ENCODE measurements at places on chromosomes 7 and 10.
A peak's percentile ranks its signal among the peaks of the same experiment; 100 is the strongest.

DNA sequence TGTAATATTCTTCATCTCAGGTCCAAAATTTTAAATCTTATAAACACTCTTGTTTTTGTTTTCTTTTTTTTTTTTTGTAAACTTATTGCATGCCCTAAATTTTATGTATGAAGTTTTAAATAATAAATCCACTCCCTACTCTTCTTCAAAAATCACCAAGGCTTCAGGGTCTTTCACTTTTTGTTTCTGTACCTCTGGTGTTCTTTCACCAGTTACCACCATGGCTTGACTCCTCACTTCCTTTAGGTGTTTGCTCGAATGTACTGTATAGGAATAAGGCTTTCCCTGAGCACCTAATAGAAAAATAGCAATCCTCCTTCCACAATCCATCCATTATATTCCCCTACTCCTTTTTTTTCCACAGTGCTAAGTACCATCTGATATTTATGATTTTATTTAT, 962.8 kb upstream of the POT1 start:
- no peak for DNase-seq

GRCh38 chr7:101537205-101537604, 91.9 kb downstream of the MYL10 start:
- no peak for DNase-seq

DNA sequence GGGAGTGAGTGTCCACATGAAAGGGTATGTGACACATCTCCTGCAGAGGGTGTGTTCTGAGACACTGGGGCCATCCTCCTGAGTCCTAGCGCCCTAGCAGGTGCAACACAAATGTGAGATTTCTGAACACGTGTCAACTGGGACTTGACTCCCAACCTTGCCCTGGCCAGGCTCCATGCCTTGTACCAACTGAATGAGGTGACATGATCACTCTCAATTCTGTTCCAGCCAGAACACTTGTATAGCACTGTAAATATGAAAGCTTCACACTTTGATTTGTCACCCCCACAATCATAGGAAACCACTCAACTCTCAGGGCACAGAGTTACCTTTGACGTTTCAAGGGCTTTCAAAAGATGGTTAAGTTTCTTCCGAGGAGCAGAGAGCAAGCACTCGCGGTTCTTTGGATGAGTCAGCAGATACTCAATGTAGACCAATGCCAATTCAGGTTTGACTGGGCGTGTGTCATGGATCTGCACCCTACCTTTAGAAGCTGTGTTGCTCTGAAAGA, 48.6 kb downstream of the NCAPG2 start:
- no peak for DNase-seq

DNA sequence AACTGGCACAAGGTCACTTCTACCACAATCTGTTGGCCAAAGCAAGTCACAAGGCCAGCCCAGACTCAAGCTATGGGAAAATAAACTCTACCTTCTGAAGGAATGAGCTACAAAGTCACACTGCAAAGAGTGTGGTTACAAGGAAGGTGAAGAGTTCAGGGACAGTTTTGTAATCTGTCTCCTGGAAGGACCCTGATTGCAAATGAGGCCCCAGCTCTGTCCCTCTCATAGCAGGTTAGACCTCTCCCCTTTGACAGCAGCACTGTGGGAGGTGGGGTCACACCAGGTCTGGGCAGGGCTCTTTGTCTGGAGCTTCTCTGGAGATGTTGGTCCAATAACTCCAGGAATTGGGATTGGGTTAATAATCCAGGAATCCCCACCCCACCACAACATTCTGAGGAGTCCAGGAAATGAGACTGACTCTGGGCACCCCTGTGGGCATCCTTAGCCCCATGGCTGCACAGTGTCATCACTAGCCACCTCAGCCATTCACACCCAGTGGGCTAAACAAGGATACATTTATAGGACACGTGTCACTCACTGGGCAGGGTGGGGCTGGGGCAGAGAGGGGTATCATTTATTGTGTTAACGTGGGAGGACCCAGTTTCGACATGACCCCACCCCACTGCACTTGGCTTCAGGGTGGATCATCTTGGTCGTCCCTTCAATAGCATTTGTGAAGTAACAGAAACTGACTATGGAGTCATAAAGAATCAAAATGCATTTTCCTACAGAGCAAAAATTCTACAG, 23.7 kb upstream of the C10orf105 start:
- DNase-seq = no peak

GRCh38 chr10:5033061-5033778, 29.6 kb upstream of the AKR1C2 start:
- no peak for DNase-seq

- DNase-seq = no peak
These were observed 73.1 kb upstream of the HPS1 start for GRCh38 chr10:98519841-98520240.

DNA sequence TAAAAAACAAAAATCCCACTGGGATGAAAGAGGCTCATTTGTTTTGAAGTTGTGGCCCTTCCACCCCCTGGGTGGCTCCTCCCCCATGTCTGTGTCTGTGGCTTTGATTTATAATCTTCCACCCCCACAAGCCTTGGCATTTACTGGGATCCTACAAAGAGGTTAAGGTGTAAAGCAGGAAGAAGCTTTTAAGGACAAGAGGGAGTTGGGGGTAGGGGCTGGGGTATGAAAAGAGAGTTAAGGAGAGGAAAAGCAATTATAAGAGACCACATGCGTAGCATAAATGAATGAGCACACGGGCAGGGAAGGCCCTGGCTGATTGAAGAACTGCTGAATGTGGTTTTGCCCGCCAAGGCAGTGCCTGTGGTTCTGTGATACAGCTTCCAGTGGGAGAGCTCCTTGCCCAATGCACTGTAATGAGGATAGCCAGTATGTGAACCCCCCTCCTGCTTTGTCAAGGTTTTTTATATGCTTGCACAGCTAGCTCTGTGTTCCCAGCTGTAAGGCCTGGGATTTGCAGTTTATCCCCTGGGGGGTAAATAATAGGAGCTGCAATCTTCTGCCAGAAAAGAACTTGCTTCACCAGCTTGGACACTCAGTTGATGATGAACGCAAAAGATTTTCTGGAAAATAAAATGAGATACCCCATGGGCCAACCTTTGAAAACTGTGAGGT, 34.7 kb upstream of the KMT2E start:
- no peak for DNase-seq

DNA sequence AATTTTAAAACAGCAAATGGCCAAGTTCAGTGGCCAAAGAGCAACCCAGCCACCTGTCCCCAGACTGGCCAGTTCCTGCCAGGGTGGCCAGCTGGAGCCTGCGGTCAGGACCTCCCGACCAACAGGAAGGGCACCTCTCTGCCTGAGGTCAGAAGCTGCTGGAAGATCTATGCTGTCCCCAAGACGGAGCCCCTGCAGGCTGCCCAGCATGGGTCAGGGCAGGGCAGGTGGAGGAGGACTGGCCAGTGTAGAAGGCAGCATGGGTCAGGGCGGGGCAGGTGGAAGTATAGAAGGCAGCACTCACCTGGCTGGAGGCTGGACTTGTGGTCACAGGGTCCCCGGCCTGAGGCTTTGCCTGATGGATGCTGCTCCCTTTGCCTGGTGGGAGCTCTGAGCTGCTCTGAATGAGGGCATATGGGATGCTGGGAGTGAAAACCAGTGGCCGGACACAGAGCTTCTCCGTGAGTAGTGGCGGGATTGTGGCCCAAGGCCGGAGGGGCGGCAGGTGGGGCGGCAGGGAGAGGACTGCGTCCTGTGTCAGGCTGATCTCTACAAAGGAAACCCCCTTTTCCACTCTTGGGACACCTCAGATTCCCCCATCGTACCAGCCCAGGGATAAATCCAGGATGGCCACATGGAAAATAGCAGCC, 229.2 kb downstream of the TCERG1L start:
- DNase-seq = no peak

- no peak for DNase-seq
These were observed 12.4 kb downstream of the BUB3 start for GRCh38 chr10:123166618-123167017.

- DNase-seq = peak; percentile 91
These were observed 29.7 kb downstream of the OAT start for GRCh38 chr10:124388823-124389612.

DNA sequence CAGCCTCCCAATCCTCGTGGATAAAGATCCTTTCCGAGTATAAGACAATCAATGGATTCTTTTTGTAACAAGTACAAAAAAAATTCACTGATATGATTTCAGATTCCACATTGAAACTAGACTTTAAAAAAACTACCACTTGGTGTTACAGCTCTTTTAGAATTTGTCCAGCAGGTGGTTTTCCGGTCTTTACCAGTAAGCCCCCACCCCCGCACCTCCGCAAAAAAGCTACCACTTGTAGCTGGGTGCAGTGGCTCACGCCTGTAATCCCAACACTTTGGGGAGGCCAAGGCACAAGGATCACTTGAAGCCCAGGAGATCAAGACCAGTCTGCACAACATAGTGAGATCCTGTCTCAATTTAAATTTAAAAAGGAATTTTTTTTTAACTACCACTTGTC, 19.8 kb downstream of the IGF2BP3 start:
- DNase-seq = no peak

DNA sequence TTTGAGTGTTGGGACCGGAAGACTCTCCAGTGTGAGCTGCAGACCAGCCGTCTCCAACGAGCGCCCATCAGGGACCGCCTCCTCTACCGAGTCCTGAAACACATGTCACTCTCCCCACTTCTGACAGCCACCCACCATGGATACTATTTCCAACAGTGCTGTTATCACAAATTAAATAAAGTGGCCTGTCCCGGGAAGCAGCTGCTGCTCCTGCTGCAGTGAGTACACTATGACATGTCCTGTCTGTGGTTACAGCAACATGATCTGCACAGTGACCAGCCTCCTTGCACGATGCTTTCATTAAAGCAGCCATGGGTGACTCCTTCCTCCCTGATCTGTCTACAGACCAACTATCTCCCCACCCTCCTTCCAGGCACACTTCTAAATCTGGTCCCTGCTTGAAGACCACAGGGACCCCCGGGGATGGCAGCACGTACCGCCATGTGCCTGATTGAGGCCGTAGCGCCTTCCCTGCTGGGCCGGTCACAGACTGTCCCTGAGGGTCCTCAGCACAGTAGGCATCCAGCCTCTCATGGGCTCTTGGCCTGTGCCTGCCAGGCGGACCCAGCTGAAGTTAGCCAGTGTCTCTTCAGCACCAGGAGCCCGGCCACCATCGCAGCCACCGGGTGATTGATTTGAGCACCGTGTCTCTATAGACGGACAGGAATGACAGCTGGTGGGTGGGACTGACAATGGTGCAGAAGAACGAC, 58.8 kb downstream of the TCERG1L start:
- no peak for DNase-seq

DNA sequence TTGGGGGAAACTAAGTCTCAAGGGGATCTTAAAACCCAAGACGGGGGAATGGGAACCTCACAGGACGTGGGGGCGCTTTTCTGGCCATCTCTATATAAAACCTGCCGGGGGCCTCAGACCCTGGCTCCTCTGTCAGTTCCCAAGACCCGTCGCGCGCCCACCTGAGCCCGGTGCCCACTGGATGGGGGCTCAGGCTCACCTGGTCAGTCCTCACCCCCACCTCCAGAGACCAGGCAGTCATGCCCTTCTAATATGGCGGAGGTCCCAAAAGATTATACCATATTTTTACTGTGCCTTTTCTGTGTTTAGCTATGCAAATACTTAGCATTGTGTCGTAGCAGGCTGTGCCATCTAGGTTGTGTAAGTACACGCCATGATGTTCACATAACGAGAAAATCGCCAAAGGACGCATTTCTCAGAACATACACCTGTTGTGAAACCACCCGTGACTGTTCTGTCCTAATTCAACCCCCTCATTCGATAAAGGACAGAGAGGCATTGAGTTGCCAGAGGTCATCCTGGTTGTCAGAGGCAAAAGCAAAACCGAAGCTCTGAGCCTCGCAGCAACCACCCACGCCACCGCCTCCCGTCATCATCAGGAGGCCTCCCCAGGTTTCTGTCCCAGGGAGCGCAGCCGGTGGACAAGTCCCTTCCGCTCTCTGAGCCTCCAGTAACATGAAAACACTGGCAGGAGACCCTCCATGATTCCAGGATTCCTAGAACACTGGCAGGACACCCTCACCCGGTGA, 28.9 kb downstream of the OAT start:
- no peak for DNase-seq

GRCh38 chr7:138282997-138283396, 177.1 kb upstream of the TRIM24 start:
- DNase-seq = no peak

DNA sequence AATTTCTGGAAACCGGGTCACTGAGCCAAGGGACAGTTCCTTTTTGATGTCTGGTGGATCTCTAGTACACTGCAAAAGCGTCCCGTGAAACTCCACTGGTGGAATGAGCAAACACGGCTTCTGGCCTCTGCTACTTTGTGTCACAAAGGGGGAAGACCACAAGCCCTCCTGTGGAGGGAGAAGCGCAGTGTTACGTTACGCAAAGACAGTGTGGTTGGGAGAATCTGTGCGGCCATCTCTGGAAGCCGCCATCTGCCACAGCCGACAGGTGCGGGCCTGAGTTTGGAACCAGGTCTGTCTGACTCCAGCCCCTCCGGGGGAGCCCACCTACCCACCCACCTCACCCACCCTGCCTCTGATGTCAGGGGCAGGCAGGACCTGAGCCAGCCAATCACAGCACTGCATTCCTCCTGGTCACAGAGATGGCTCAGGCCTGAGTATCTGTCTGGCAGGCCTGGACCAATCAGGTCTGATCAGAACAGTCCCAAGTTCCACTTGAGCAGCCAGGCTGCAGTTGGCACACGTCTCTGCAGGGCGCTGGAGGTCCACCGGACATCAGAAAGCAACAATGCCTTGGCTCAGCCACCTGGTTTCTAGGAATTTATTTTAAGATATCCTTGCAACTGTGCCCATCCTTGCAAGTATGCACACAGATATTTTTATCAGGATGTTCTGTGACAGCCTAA, 3.0 kb upstream of the CYP2W1 start:
- no peak for DNase-seq

DNA sequence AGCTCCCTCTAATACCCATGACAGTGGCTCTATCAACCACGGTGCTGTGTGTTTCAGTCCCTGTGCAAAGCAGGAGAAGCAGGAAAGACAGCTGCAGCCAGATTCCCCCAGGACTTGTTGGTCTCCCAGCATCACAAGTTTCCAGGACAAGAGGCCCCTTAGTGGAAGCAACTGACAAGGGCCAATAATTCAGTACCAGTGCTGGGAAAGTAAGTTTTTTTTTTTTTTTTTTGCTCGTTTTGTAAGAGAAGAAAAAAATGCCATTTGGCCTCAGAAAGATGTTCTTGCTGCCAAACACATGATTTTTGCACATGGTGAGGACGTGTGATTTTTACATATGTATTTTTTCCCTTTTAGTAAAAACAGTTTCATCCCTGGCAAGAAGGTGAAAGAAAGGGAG, 284.2 kb upstream of the ZMIZ1 start:
- DNase-seq = no peak

DNA sequence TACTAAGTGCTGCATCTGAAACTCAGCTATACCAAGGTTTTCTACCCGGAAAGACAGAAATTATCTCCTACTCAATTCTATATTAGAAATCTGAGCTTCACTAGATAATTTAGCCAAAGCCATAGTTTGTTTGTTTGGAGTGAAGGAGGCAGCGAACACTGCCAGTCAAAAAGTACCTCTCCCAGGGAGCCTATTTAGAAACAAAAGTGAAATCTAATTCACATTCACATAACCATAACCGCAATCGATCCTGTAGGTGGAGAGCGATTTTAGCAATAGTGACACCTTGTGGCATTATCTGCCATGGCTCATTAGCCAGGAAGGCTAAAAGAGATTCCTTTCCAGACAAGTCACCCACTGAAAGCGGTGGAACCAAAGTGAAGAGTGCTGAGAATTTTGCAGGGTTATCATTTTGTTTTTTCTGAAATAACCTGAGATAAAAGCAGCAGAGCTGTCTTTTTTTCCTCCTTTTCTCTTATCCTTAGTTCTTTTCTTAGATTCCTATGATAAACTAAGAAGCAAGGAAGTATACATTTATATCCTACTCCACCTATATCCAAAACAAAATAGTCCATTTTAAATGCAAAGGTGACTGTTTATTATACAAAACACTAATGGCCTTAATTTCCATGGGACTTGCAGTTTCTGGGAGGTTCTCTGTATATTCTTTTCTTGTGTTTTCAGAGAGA, 83.7 kb upstream of the BET1 start:
- DNase-seq = peak; percentile 14
